ENCODE measurements at places on chromosomes 6 and 20. TPM values are rescaled to one million over a fixed set of nuclear protein-coding genes. Genes with fewer than 3 reads are reported as not detected.

FAM110A gene
- 2.0 TPM for total RNA-seq

SLC17A5 gene
- total RNA-seq = 25.6 TPM

CDH4 gene
- 0.16 TPM for total RNA-seq

ADAM33 gene
- 0.16 TPM for total RNA-seq

HRH3 gene
- total RNA-seq = not detected

C6orf58 gene
- total RNA-seq = 0.50 TPM

SEMG1 gene
- total RNA-seq = not detected

PLN gene
- not detected for total RNA-seq

NMBR gene
- 0.16 TPM for total RNA-seq

MYBL2 gene
- 17.3 TPM for total RNA-seq

FAXC gene
- 0.81 TPM for total RNA-seq

ADGRF4 gene
- total RNA-seq = not detected

GRIK2 gene
- 0.13 TPM for total RNA-seq

FAM83B gene
- not detected for total RNA-seq

COL21A1 gene
- total RNA-seq = 0.06 TPM

NFYA gene
- 29.5 TPM for total RNA-seq

SLC35D3 gene
- not detected for total RNA-seq

FBXL4 gene
- total RNA-seq = 6.5 TPM

MED20 gene
- 39.1 TPM for total RNA-seq

UBE2J1 gene
- total RNA-seq = 56.0 TPM

PTK6 gene
- 0.13 TPM for total RNA-seq

TFAP2A gene
- total RNA-seq = not detected

SLC32A1 gene
- total RNA-seq = not detected

TREM1 gene
- not detected for total RNA-seq

DZANK1 gene
- 0.49 TPM for total RNA-seq

LY6G6C gene
- not detected for total RNA-seq

PTCHD4 gene
- 4.2 TPM for total RNA-seq

MAFB gene
- total RNA-seq = 3.4 TPM

HTR1E gene
- not detected for total RNA-seq

SEC23B gene
- total RNA-seq = 66.2 TPM

FLRT3 gene
- total RNA-seq = 0.50 TPM

TFAP2B gene
- total RNA-seq = not detected

BPIFB2 gene
- not detected for total RNA-seq

SLC2A10 gene
- total RNA-seq = 3.7 TPM

SLC2A4RG gene
- 8.0 TPM for total RNA-seq

EYS gene
- total RNA-seq = not detected
